ENCODE measurements at places on chromosomes 13 and 19.

DNA sequence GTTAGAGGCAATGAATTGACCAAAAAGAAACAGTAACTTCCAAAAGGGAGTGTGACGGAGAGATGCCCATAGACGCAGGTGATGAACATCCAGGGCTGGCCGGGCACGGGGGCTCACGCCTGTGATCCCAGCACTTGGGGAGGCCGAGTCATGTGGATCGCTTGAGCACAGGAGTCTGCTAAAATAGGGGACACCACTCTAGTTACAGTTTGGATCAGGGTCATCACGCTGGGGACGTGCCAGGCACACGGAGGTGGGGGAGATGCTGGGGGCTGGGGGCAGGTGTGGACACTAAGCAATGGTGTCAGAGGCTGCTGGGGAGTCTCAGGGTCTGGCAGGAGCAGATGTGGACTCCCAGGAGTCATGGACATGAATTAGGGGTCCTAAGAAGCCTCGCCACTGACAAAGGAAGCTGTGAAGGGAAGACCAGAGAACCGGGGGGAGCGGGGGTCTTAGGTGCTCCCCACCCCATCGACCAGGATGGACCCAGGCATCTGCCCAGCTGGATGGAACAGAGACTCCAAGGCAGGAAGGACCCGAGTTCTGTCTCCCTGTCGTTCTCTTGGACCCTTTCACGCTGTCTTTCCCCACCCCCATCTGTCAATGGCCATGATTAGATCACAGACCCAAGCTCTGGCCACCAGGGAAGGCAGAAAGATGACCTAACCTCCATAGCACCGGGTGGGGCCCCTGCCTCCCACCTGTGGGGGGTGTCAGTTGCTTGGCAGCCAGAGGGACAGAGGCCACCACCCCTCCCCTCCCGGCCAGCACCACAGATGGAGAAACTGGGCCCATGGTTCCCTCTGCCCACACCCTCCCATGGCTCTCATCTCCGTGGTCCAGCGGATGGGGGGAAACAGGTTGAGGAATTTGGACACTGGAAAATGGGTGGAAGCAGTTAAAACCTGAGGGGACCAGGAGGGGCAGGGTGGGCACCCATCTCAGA, 19.6 kb downstream of the CCDC8 start:
- DNase-seq = no peak

- no peak for DNase-seq
These were observed 31.4 kb upstream of the GJB6 start for GRCh38 chr13:20263393-20264044.

- DNase-seq = no peak
These were observed 15.0 kb downstream of the LIPE start for GRCh38 chr19:42412227-42412626.

GRCh38 chr19:53813996-53814395, 10.1 kb downstream of the NLRP12 start:
- no peak for DNase-seq

DNA sequence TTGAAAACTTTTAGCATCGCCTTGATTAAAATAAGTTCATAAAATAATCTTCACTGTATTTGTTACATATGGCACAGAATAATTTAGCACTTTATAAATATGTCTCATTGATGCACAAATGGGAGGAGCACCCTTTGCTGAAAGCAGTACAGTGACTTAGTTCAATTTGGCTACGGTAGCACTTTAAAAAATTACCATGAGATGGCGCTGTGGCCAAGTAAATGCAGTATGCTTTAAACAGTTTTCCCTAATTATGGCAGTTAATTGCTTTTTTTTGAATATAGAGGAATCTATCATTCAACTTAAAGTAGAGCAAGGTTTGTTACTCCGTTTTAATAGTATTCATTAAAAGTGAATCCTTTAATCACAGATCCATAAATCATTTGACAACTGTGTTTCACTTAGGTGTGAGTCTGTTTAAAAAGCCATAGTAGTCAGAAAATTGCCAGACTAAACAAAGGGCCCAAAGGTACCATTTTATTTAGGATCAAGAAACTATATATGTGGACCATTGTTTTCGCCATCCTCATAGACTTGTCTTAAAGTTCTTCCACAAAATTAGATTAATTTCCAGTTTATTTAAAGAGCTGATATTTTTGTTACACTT, 34.7 kb upstream of the ESD start:
- no peak for DNase-seq

DNA sequence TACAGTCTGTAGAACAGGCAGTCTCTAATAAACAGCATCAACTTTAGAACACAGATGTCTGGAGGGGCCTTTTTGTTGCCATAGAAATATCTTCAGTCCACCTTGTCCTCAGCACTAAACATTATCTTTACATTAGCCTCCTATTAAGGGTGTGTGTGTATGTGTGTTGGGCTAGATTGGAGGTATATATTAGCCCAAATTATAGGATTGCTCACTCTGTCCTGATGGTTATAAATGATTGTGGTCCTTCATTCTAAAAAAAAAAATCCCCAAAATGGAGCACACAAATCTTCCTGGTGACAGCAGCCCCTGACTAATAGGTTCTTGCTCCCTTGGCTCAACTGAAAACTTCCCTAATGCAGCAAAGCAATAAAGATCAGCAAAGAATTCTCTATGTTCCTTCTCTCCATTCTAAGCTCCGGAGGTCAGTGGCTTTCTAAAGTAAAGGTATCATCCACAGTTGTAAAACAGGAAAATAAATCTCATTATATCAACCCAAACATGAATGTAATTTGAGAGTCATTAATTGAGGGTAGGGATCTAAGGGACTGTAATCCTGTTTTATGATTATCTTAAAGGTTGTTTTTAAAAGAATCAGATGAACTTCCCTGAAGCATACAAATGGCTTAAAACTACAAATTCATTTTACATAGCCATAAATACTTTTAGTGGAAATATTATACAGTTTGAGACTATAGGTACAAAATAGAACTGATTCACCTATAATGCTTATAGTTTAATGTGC, 232.7 kb downstream of the KLF12 start:
- DNase-seq = no peak

GRCh38 chr19:37981785-37982475, 74.9 kb downstream of the SIPA1L3 start:
- DNase-seq = no peak

DNA sequence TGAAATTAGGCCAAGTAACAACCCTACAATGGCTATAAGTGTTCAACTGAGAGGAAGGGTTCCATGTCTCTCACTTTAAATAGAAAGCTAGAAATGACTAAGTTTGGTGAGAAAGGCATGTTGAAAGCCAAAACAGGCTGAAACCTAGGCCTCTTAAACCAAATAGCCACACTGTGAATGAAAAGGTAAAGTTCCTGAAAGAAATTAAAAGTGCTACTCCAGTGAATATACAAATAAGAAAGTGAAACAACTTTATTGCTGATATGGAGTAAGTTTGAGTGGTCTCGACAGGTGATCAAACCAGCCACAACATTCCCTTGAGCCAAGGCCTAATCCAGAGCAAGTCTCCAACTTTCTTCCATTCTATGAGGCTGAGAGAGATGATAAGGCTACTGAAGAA, 209.6 kb downstream of the KLF12 start:
- DNase-seq = no peak

GRCh38 chr13:31195616-31196015, 4.2 kb upstream of the B3GLCT start:
- no peak for DNase-seq

- no peak for DNase-seq
These were observed 488.4 kb downstream of the KLF5 start for GRCh38 chr13:73547239-73547638.

DNA sequence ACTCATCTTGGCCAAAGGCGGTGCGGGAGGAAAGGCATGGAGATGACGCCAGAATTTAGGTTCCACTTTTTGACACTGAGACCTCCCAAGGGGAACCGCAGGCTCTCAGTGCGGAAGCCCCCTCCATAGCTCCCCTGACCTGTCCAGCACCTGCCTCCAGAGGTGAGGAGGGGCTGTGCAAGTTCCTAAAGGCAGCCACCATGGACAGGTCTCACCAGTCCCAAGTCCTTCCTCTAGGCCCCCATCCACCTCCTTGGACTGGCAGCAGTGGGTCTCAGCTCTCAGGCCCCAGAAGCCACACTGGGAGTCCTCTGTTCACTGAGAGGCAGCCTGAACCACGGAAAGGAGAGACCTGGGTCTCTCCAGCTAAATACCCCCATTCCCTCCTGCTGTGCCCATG, 31.6 kb upstream of the TSHZ3 start:
- no peak for DNase-seq

GRCh38 chr13:51601601-51602565, 17.6 kb downstream of the WDFY2 start:
- DNase-seq = no peak

- no peak for DNase-seq
These were observed 57.9 kb downstream of the ELF1 start for GRCh38 chr13:40961214-40961613.

- no peak for DNase-seq
These were observed 8.2 kb downstream of the ZNF177 start for GRCh38 chr19:9370738-9371619.

DNA sequence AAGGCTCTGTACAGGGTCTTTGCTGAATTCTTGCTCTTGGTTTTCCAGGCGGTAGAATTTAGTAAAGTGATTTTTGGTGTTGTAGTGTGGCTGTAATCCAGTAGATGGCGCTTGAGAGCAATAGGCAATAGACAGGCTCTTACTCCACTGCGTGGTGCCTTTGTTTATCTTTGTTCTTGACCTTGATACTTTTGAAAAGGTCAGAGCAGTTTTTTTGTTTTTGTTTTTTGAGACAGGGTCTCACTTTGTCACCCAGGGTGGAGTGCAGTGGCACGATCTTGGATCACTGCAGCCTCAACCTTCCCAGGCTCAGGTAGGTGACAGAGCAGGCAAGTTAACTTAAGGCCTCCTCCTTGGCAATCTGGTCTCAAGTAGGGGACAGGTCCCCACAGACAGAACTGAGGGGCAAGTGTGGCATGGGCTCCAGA, 12.2 kb upstream of the LILRA5 start:
- peak; percentile 60 for DNase-seq

- DNase-seq = no peak
These were observed 158.0 kb downstream of the VWA8 start for GRCh38 chr13:41802684-41803444.

- no peak for DNase-seq
These were observed 43.5 kb downstream of the GGACT start for GRCh38 chr13:100544866-100545683.

DNA sequence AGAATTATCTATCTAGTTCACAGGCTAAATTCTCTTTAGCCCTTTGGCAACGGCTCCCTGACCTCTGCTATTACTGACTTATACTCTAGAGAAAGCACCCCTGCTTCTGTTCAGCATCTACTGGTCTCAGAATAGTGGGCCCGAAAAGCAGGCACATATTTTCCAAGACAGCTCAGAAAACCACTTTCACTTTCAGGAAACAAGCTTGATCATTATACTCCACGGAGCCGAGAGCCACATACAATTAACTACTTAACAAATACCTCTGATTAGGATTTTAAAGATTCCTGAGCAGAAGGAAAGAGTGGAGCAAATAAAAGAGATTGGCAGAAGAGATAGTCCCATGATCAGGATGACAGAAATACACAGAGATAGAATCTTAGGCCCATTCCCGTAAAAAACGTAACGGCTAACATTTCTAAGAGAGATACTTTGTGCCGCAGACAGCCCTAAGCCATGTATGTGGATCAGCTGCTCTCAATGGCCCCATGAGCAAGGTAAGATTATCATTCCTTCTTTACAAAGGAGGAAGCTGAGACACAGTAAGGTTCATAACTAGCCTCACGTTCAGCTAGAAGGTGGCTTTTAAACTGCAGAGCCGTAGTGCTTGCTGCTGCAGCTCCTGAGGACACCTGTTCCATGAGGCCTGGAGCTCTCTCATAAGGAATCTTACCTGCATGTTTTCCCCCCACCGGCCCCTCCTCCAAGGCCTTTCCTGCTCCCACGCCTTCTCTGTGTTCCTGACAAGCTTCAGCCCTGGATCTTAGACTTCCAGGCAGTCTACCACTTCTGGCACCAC, 227.2 kb downstream of the FOXO1 start:
- DNase-seq = no peak

DNA sequence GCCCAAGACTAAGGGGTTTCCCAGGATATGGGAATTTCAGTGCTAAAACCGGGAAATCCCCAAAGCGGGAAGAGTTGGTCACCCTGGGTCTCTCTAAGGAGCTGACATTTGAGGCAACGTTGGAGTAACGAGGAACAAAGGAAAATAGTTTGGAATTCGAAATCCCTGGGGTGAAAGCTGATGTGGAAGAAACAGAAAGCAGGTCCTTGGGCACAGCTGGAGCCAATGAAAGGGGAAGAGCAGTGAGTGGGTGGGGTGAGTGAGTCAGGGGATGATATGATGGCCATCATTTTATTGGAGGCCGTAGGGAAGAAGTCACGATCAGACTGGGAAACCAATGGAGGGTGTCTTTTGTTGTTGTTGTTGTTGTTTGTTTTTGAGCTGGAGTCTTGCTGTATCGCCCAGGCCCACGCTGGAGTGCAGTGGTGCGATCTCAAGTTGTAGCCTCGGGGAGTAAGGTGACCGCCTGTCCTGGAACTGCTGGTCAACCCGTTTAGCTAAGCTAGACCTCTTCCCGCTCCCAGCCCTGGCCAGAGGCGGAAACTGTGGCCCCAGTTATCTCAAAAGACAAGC, 3.4 kb upstream of the RFX2 start:
- DNase-seq = no peak

Measured in central memory CD4-positive, alpha-beta T cell (primary cell).